Stimulated activated CD4-positive, alpha-beta T cell treated with anti-CD3 and anti-CD28 coated beads, Interleukin-4, amount 100 ng/mL, for 1 hour (primary cell): ENCODE measurements at places on chromosomes 2 and 18.

GRCh38 chr2:179224361-179224760 is 40.3 kb downstream of the SESTD1 start:
- DNase-seq, result no peak

- no peak for DNase-seq
These were observed 840.1 kb upstream of the ID2 start for GRCh38 chr2:7841751-7842150.

DNA sequence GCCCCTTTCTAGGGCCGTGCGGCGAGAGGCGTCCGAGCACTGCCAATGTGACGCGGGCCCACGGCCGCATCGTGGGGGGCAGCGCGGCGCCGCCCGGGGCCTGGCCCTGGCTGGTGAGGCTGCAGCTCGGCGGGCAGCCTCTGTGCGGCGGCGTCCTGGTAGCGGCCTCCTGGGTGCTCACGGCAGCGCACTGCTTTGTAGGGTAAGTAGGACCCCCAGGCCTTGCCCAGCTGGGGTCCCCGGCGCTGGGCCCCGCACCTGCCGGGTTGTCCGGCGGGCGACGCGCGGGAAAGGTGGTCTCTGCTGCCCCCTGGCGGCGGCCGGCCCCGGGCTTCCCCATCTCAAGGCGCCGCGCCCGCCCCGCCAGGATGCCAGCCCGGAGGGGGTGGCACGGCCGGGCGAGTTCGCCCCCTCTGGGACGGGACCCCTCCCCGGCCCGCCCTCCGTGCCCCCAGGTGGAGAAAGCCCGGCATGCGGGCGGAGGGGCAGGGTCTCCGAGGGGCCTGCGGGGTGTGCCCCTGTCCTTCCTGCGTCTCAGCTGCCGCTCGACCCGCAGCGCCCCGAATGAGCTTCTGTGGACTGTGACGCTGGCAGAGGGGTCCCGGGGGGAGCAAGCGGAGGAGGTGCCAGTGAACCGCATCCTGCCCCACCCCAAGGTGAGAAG is 1.9 kb downstream of the PRSS56 start:
- peak; percentile 77 for DNase-seq

DNA sequence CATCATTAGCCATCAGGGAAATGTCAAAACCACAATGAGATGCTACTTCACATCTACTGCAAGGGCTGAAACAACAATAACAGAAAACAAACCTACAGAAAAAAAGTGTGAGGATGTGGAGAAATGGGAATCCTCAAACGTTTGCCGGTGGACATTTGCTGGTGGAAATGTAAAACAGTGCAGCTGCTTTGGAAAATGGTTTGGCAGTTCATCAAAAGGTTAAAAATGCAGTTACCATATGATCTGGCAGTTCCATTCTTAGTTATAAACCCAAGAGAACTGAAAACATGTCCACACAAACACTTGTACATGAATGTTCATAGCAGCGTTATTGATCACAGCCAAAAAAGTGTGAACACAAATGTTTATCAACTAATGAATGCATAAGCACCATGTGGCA is 44.2 kb downstream of the PROC start:
- DNase-seq, result no peak

- DNase-seq, result no peak
These were observed 911.5 kb upstream of the SOX11 start for GRCh38 chr2:4780679-4781078.

DNA sequence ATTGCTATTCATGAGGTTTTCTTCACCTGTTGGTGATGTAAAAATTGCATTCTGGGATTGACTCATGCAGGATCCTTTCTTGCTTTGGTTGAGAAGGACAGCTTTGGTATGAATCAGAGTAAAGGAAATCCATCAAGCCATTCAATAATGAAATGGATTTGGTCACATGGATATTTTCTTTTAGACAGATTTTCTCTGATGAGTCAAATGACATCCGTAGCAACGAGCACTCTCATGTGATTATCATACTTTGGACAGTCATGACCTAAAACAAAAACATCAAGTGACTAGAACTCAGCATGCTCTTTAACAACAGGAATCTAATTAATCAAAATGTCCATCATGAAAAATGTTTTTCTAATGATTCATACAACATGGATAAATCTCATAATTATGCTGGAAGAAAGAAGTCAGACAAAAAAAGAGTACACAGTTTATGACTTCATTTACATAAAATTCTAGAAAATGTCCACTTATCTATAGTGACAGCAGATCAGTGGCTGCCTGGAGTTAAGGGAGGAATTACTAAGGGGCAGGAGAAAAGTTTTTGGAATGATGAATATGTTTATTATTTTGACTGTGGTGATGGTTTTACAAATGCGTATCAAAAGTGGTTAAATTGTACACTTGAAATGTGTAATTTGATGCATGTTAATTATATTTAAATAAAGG is 30.7 kb downstream of the TRAK2 start:
- no peak for DNase-seq

- no peak for DNase-seq
These were observed 17.5 kb downstream of the FTCDNL1 start for GRCh38 chr2:199833525-199833924.

DNA sequence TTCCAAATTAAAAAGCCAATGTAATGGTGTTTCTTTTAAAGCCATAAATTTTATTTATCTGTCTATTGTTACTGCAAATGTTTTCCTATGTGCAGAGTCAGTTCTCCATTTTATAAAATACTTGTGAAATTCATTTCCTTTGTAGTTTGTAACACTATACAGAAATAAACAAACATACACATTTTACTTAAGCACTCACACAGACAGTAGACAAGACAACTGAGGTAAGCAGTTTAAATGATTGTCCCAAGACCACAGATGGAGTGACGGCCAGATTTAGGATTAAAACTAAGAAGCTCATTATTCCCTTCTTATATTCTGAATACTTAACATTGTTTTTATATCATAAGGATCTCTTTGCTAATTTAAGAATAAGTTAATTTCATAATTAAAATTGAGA is 100.9 kb downstream of the BAZ2B start:
- DNase-seq, result no peak

DNA sequence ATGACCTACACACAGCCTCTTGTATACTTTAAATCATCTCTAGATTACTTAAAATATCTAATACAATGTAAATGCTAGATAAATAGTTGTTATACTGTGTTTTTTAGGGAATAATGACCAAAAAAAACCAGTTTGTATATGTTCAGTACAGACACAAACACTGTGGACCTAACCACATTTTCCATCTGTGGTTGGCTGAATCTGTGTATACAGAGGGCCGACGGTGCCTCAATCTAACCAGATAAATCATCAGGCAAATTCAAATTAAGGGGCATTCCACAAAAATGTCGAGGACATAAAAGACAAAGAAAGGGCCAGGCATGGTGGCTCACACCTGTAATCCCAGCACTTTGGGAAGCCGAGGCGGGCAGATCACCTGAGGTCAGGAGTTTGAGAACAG is 14.1 kb downstream of the MGAT4A start:
- no peak for DNase-seq

- no peak for DNase-seq
These were observed 96.3 kb upstream of the B3GNT2 start for GRCh38 chr2:62099523-62100175.

DNA sequence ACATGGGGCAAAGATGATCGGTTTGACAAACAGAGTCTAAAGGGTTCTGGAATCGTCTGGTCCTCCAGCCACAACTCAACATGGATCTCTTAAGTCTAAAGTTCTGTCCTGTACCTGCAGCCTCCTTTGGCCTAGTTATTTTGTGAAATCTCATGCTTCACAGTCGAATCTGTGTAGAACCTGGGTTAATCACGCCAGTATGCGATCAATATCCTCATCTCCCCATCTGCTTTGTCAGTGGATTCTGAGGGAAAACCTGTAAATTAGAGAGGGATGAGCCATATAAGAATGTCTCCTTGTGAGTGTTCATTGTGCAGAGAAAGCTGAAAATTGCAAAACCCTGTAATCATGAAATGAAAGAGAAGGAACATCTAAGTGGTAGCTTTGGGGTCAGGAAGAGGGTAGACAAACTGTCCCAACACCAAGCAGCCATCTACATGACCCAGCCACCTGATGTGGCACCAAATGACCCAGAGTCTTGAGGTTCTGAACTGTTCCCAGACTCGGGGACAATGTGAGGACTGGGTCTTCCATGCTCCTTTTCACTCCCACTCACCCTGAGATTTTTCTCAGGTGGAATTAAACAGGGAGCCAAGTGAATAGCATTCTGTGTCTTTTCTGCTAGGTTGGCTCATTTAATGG is 175.6 kb downstream of the ALPK2 start:
- DNase-seq, result no peak

DNA sequence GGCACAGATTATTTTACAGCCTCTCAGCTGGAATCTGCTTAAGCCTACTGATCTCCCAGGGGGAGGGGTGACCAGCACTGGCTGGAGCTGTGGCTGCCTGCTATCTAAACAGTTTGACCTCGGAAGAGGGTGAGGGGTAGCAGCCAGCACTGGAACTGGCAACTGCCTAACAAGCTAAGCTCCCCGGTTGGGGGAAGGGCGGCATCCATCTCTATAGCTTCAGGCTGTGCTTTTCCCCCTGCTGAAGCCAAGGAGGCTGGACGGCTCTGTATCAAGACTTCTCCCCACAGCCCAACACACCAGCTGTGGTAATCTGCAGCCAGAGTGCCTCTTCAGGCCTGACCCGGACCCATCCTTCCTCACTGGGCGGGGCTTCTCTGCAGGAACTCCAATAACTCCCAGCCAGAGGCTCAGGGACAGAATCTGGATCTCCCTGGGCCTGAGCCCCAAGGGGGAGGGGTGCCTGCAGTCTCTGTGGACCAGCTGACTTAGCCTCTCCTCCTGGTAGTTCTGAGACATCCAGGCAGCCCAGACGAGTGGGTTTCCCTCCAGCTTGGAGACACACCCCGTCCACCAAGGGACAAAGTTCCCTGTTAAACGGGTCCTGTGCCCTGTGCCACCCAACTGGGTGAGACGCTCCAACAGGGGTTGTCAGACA is 560.2 kb downstream of the LRP1B start:
- DNase-seq, result no peak

DNA sequence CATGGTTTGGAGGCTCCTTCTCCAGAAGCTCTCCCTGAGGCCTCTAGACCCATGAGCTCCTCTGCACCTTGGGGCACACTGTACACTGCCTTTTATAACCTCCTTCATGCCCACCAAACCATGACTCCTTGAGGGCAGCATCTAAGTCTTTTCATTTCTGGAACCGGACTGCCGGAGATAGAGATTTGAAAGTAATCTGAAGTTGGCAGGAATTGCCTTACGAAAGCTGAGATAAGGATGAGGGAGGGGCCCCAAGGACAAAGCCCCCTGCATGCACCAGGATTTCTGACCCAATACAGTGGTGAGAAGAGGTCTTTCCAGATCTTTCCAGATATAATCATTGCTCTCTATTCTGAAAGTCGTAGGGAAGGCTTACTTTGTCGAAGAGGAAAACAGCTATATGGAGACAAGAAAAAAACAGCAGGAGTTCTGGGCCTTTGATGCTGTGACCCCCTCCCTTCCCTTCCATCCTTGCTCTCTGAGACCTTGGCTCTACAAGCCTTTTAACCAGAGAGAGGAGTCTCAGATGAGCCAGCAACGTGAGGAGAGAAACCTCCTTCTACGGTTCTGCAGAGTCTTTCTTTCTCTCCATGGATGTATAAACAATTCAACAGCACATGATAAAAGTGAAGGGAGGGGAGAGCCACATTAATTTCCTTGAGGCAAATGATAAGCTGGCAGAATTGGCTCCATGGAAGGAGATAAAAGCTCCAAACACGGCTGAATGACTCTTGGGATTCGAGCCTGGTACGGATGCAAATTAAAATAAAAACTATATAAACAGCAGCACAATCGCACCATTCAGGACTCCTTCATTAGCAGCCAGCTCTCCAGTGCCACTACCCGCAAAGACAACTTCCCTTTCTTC is 88.0 kb upstream of the RTN4 start:
- DNase-seq, result no peak

DNA sequence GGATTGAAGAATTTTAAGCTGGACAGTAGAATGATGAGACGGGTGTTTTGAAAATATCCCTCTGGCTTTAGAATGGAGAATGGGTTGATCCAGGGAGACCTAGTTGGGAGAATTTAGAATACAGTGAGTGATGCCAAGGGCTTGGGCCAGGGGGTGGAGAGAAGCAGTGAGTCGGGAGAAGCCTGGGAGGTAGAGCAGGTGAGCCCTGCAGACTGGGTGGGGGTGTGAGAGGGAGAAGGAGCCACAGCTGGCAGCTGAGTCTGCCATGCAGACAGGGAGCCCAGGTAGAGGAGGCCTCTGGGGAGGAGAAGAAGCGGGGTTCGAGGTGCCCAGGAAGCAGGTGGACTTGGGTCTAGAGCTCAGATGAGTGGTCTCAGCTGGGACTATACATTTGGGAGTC is 18.2 kb downstream of the CREG2 start:
- no peak for DNase-seq

- no peak for DNase-seq
These were observed 435.8 kb upstream of the DDX18 start for GRCh38 chr2:117378653-117379052.

GRCh38 chr2:11877764-11878163 is 131.3 kb downstream of the LPIN1 start:
- DNase-seq, result no peak

DNA sequence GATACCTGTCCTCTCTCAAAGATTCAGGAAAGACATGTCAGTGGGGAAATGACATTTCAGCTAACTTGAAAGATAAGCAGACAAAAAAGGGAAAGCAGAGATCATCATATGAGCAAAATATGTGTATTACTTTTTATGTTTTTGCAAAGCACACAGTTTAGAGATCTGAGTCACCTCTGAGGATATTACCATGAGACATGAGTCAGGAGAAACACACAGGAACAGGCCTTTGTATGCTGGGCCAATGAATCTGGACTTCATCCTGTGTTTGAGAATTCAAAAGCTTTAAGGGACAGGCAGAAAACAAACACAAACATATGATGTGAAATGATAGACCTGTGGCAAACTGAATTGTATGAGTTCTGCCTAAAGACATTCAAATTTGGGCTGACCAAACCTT is 306.0 kb upstream of the EPC2 start:
- no peak for DNase-seq

GRCh38 chr18:75378376-75379315 is 48.9 kb downstream of the SMIM21 start:
- DNase-seq, result no peak
